ENCODE measurements at places on chromosomes 4 and X.

- no peaks in the 10 kb centered on the region for H3K36me3 ChIP-seq
- H3K27me3 ChIP-seq = no peaks in the 10 kb centered on the region
- H3K27ac ChIP-seq = no peak overlapping the region
These were observed 398.0 kb downstream of the MAGEB5 start for GRCh38 chrX:26613956-26614355.

- H3K27me3 ChIP-seq = no peaks in the 10 kb centered on the region
- no peaks in the 10 kb centered on the region for H3K4me1 ChIP-seq
These were observed 24.8 kb upstream of the MSANTD1 start for GRCh38 chr4:3223956-3224748.

GRCh38 chrX:39017077-39017476, 215.8 kb downstream of the MID1IP1 start:
- DNase-seq = no peak
- peak overlapping the region; percentile 95 for H3K27ac ChIP-seq
- no peaks in the 10 kb centered on the region for H3K36me3 ChIP-seq
- no peak overlapping the region for H3K4me3 ChIP-seq

DNA sequence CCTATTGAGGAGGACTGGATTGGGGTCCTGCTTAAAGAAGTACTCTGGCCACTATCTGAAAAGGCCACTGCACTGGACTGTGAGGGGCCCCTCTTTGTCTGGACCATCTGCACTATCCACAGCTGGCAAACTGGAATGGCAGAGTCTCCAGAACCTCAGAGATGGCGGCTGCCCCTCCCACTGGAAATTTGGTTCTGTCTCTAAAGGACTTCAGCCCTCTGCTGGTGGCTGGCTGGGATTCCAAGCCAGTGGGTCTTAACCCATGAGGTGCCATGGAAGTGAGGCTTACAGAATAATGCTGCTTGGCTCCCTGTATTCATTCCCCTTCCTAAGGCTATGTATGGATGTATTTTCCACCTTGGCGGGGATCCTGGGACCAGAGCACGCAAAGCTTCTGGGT, 41.6 kb upstream of the CYLC1 start:
- H3K4me3 ChIP-seq = no peak overlapping the region
- DNase-seq = no peak
- no peaks in the 10 kb centered on the region for H3K4me1 ChIP-seq
- peaks cover 7% of the 10 kb centered on the region for H3K36me3 ChIP-seq
- no peaks in the 10 kb centered on the region for H3K27me3 ChIP-seq

DNA sequence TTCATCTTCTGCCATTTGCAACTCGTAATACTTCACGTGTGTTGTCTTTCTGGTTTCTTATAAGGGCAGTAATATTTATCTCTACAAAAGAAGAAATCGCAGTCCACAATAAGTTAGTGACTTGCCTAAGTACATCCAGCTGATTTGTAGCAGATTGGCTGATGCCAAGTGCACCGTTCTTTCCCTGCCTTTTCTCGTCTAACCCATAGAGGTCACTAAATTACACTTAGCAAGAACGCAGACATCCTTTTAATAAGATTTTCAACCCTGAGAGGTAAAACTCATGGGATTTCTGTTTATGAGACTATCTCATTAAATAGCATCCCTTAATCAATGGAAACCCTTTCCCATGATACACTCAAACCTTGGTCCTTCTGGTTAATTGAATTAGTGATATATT, 408.6 kb upstream of the ACTRT1 start:
- H3K27ac ChIP-seq = no peak overlapping the region
- DNase-seq = no peak
- no peaks in the 10 kb centered on the region for H3K36me3 ChIP-seq

DNA sequence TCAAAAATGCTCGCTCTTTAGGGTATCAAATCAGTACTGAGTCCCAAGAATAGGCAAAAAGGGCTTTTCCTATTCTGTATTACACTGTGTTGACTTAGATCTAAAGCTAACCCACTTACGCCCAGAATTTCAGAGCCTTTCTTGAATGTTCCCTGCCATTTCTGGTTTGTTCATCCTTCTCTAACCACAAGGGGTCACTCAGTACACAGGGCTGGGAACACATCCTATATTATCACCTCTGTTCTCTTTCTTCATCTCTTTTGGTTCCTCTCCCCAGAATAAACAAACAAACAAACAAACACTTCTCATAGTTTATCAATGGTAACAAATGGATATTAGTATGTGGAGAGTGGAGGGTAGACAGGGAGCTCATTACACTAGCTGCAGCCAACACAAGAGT, 25.5 kb upstream of the MORC4 start:
- no peak for DNase-seq
- H3K27me3 ChIP-seq = no peaks in the 10 kb centered on the region
- H3K4me3 ChIP-seq = no peak overlapping the region
- H3K27ac ChIP-seq = no peak overlapping the region

DNA sequence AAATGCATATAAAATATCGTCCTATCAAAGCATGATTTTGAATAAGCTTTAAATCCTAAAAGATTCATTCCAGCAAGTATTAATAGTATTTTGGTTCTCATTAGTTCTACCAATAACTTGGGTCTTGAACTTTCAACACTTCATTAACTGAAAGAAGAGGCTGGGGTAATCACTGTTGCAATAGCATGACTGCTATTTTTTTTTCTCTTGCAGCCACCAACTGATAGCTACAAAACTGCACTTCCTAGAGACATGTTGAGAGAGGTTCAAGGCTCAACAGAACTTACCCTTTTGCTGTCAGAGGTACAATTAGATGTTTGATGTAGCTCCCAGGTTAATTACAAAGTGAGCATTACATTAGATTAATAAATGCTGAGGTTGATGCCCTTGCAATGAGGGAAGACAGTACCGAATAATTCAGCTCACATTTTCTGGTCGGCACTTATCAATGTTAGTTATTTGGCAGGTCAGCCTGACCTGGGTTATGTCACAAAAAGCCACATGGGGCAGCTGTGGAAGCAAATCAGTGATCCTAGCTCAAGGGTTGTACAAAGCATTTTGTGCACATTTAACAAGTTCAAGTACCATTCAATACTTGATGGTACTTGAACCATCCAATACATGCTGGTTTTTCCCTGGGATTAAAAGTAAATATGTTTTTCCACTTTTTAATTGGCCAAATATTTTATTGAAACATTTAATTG, 29.9 kb upstream of the TET2 start:
- DNase-seq = no peak
- no peak overlapping the region for H3K4me3 ChIP-seq

- H3K36me3 ChIP-seq = no peaks in the 10 kb centered on the region
- peaks cover 6% of the 10 kb centered on the region for H3K4me1 ChIP-seq
- DNase-seq = no peak
- no peaks in the 10 kb centered on the region for H3K27me3 ChIP-seq
- H3K4me3 ChIP-seq = no peak overlapping the region
These were observed 224.0 kb upstream of the TENM3 start for GRCh38 chr4:182019148-182019652.

- no peaks in the 10 kb centered on the region for H3K36me3 ChIP-seq
- DNase-seq = peak; percentile 9
- no peaks in the 10 kb centered on the region for H3K27me3 ChIP-seq
- peak overlapping the region; percentile 30 for H3K27ac ChIP-seq
- peaks cover 16% of the 10 kb centered on the region for H3K4me1 ChIP-seq
These were observed 1.9 kb upstream of the HAUS3 start for GRCh38 chr4:2243681-2244380.
